GM12878 (cell line): ENCODE measurements at places on chromosomes 1 and 21.

DNA sequence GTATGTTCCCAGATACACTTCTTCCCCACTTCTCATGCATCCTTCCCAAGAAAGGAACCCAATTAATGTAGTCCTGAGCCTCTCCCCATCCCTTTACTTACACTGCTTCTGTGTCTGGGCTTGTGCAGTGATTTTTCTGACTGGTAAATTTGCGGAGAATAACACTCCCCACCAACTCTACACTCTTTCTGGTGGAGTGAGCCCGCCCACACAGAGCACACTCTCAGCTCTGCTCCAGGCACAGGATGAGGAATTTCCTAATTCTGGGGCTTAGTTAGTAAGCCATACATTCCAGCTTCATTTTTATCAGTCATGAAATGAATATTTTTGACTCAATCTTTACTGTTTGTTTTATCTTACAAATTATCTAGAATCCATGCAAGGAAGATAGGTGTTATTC, 38.6 kb downstream of the FMO4 start:
- DNase-seq: no peak

DNA sequence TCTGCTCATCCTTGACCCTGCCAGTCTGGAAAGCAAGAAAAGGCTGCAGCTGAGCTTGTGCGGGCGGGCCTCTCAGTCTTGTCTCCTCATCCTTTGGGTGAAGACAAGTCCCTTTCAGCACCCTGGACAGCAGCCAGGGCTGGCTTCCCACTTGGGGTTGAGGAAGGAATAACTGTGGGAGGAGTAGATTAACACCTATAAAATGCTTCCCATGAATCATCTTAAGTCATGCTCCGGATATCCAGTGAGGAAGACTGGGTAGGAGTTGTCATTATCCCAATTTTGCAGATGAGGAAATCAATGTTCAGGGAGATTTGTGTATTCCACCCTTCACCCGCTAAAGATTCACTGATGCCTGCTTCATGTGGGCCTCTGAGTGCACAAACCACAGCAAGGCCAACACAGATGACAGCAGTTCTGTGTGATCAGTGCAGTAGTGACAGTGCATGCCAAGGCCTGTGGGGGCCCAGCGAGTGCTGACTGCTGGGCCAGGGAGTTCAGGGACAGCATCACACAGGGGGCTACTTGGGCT, 20.1 kb upstream of the COL16A1 start:
- DNase-seq: no peak

DNA sequence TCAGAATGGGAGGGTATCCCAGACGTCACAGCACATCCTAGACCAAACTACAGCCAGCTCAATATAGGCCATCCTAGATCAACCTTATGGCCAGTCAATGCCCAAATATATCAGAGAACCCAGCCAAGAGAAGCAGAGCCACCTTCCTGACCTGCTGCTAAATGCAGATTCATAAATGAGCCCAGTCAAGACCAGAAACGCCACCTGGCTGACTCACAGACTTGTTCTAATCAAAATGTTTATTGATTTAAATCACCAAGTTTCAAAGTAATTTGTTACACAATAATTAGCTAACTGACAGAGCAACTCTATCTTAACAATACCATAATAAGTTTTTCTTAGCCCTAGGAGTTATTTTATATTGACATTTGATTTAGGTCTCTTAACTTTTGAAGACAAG, 28.6 kb downstream of the ZNF644 start:
- no peak for DNase-seq

- DNase-seq: peak; percentile 79
These were observed 30.9 kb upstream of the CACYBP start for GRCh38 chr1:174968750-174969244.

GRCh38 chr1:67937651-67938050, 104.4 kb upstream of the GNG12 start:
- no peak for DNase-seq

DNA sequence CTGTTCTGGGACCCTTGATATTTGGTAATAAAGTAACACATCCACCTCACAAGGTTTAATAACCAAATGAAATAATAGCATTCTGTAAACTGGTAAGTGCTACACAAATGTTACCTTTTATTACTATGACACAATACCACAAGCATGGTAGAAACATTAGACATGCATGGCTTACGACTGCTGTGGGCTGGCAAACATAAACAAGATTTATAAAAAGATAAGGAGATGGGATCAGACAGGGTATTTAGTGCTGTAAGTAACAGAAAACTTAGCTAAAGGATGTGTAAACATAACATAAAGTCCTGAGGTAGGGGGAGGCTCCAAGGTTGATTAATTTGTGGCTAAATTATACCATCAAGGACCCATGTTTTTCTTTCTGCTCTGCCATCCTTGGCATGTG, 212.6 kb downstream of the BARHL2 start:
- DNase-seq: no peak

- DNase-seq: peak; percentile 88
These were observed 55.9 kb downstream of the CD58 start for GRCh38 chr1:116514708-116515525.

DNA sequence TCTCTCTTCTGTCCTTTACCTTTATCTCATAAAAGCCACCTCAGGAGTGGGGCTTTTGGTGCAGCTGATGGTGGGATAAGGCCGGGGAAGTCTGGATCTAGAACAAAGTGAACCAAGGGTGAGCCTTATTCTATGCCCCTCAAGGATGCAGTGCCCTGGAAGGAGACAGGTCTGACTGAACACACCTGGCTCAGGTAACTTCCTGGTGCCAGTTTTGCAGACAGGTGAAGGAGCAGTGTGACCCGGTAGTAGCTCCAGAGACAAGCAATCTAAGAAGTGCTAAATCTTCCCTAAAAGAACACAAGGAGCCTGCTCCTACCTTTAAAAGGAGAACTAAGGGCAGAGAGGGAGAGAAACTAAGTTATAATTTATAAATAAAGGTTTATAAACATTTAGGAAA, 2.9 kb downstream of the KCNJ15 start:
- DNase-seq: no peak

- DNase-seq: no peak
These were observed 74.4 kb upstream of the GRIK3 start for GRCh38 chr1:37108596-37109188.

- peak; percentile 34 for DNase-seq
These were observed 4.3 kb upstream of the FGGY start for GRCh38 chr1:59292562-59292961.

DNA sequence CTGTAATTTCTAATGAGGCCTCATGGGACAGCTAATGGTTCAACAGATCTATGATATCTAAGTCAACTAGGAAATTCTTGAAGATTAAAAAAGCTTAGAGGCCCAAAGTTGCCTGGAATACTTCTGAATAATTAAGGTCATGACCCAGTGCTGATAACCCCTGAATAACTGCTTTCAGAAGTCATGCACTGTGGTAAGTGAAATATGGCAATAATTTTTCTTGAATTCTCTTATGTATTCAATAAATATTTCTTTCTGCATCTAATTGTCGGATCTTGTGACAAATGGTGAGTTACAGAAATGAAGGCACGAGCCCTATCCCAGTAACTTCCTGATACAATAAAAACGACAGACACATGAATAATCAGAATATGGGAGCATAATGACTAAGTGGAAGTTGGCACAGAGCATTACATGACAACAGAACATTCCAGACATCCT, 219.3 kb upstream of the GREM2 start:
- no peak for DNase-seq

DNA sequence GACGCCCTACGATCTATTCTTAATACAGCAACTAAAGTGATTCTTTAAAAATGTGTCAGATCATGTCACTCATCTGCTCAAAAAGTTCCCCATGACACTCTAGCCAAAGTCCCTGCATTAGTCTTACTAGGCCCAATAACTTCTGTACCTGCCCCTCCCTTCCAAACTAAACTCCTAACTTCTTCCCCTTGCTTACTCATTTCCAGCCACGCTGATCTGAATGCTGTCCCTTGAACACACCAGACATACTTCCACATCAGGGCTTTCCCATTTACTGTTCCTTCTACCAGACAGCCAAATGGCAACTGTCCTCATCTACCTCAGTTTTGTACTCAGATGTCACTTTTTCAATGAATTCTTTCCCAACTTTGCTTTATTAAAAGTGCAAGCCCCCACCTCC, 1.2 kb downstream of the PPT1 start:
- no peak for DNase-seq

DNA sequence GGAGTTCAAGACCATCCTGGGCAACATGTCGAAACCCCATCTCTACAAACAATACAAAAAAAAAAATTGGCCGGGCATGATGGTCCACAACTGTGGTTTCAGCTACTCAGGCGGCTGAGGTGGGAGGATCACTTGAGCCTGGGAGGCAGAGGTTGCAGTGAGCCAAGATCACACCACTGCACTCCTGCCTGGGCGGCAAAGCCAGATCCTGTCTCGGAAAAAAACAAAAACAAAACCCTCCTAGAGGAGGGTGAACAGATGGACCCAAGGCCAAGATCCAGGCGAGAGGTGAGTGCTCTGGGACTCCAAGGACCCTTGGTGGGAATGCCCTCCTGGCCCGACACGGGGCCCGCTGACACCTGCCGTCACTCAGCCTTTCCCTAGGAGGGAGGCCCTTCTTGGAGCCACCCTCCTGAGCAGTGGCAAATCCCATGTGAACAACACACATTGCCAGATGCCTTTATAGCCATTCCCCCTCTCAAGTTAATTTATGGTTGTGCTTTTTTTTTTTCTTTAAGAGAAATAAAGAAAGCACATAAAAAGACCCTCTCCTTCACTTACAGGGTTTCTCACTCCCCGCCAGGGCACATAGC, 380 bp downstream of the TFF2 start:
- no peak for DNase-seq

- DNase-seq: no peak
These were observed 43.5 kb upstream of the TTLL7 start for GRCh38 chr1:84042461-84042860.

GRCh38 chr1:162323023-162323422, 53.6 kb downstream of the SPATA46 start:
- DNase-seq: no peak

DNA sequence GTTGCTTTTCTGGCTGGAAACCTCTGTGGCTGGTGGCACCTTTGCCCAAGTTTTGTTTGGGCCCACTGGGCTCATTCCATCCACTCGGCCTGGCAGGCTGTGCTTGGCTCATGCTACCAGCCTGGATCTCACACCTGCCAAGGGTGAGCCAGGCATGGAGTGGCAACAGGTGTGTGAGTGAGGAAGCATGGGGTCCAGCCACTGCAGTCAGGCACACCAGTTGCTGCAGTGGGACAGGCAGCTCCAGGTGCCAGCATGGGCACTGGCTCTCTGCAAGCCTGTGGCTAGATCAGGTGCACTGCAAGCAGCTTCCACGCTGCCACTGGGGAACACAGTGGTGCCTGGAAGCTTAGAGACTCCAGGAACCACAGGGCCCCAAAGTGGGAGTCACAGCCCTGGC, 57.0 kb downstream of the NUP210L start:
- no peak for DNase-seq

- no peak for DNase-seq
These were observed 1695.3 kb downstream of the BRINP3 start for GRCh38 chr1:188782220-188782841.

DNA sequence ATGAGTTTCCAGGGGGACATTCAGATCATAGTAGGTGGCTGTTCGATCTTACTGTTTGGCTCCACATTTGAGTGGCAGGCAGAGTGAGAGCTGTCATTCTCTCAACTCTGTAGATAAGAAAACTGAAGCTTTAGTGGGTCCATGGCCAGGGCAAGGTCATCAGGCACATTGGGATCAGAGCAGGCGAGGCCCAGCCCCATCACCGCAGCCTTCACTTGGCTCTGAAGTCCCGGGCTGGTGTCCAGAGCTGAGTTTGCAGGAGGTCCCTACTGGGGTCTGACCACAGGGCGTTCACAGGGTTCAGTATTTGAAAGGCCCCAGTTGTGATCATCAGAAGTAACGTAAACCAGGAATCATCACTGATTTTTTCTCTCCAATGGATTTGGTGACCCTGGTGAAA, 76.7 kb downstream of the OBSCN start:
- no peak for DNase-seq

- DNase-seq: no peak
These were observed 417.2 kb downstream of the TTLL7 start for GRCh38 chr1:83581747-83582146.

DNA sequence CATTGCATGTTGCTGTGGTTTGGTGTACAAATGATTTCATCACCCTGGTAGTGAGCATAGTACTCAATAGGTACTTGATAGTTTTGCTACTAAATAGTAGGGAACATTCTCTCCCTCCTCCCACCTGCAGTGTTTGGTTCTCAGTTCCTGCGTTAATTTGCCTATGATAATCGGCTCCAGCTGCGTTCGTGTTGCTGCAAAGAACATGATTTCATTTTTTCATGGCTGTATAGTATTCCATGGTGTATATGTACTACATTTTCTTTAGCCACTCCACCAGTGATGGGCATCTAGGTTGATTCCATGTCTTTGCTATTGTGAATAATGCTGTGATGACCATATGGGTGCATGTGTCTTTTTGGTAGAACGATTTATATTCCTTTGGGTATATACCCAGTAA, 903.4 kb downstream of the TTLL7 start:
- no peak for DNase-seq

- DNase-seq: no peak
These were observed 35.1 kb upstream of the JUN start for GRCh38 chr1:58818976-58819375.

DNA sequence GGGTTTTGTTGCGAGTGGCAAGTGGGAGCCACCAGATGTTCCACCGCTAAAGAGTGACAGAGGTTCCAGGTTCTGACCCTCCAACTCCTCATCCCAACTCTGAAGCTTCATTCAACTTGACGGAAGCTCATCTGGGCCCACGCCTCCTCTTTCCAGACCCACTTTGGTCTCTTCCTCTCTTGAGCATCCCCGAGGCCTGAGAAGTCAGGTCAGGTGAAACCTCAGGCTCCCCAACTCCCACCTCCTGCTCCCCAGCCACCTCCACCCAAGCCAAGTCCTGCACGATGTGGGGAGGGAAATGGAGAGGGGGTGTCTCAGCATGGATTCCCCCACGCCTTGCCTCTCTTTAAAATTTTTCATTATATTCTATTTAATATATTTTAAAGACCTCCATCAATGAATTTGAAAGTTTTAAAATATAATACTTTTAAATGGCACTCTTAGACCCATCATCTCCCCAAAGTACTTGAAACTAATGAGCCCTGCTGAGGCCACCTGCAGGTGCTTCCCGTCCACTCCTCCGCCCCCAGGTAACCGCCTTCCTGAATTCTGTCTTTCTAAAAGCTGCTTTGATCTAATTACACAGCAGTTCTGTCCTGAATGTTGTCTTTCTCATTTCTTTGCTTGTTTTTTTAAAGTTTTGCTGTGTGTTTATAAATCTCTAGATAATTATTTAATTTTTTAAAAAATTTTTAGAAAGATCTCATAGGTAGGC, 238.1 kb downstream of the KAZN start:
- no peak for DNase-seq

DNA sequence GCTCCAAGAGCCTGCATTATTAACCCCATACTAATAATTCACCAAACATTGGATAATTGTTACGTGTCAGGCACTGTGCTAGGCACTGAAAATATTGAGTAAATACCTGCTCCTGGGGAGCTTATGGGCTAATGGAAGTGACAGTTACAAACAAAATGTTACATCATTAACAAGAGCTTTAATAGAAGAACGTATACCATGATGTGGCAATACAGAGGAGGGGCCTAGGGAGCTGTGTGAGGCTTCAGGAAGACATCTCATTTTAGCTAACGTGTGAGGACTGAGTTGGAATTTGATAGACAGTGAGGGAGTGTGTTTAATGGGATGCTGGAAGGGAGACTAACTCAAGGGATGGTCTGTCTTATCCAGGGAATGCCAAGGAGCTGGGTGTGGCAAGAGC, 16.5 kb upstream of the TSPAN2 start:
- no peak for DNase-seq

- DNase-seq: no peak
These were observed 1138.5 kb downstream of the NCAM2 start for GRCh38 chr21:22136740-22137139.

- peak; percentile 21 for DNase-seq
These were observed 120.9 kb upstream of the PRDX6 start for GRCh38 chr1:173356191-173356762.
